PC-3 (cell line): ENCODE measurements at places on chromosomes 13 and 19. TPM values are rescaled to one million over a fixed set of nuclear protein-coding genes. Genes with fewer than 3 reads are reported as not detected.

GRCh38 chr13:36323951-36324566 lies 22.1 kb downstream of the SPART start:
- DNase-seq: peak; percentile 76

DNA sequence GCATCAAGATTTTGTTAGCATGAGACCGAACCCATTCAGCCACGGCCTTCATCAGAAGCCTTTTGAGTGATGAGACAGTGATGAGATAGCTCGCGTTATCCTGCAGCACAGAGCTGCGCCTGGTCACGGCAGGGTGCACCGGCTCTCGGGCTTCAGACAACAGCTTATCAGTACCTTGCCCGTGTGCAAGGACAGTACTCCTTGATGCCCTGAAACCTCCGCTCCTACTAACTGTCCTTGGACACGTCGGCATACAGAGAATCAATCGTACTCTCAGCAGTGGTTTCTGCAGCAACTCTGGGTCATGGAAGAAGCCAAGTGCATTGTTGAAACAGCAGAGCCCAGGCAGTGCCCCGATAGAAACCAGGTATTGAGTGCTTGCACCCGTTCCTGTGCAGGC lies 40.7 kb downstream of the IRS2 start:
- DNase-seq: no peak

- no peak for DNase-seq
These were observed 43.9 kb downstream of the RAB20 start for GRCh38 chr13:110517505-110518225.

- peak; percentile 81 for DNase-seq
These were observed 8.0 kb downstream of the FXYD3 start for GRCh38 chr19:35123573-35123972.

DNA sequence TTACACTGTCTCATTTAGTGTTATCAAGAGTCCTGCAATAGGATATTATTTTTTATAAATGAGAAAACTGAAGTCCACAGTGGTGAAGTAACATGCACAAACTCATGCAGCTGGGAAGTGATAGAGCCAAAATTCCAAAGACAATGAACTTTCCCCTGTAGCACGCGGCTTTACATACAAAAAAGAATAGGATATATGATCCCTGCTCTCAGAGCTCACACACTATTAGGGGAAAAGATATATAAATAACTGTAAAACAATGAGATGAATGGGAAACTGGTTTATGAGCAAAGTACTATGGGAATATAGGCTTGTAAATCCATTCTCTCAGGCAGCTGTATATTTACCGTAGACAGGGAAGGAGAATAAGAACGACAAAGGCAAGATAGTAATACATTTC lies 39.7 kb downstream of the THSD1 start:
- no peak for DNase-seq

GRCh38 chr19:49114630-49115363 lies 627 bp downstream of the LIN7B start:
- no peak for DNase-seq

GRCh38 chr13:20851844-20852402 lies 50.6 kb downstream of the XPO4 start:
- DNase-seq: no peak

GRCh38 chr19:48719263-48720171 lies at the start of gene MAMSTR:
Gene MAMSTR, minus strand, starts transcription at chr19:48719725. Its CDS starts 694 bp downstream, at chr19:48719031.
- no peak for DNase-seq

- no peak for DNase-seq
These were observed 602.5 kb upstream of the ARGLU1 start for GRCh38 chr13:107170270-107170931.

HNRNPA1L2 gene
- 3.4 and 6.2 TPM in 2 replicates for total RNA-seq

MCEMP1 gene
- total RNA-seq: not detected in 2 replicates

ZNF229 gene
- 2.4 and 6.2 TPM in 2 replicates for total RNA-seq

SIGLEC14 gene
- not detected in 2 replicates for total RNA-seq

ZNF433 gene
- 5.4 and 7.8 TPM in 2 replicates for total RNA-seq
